ENCODE measurements at places on chromosomes 12 and 14.

DNA sequence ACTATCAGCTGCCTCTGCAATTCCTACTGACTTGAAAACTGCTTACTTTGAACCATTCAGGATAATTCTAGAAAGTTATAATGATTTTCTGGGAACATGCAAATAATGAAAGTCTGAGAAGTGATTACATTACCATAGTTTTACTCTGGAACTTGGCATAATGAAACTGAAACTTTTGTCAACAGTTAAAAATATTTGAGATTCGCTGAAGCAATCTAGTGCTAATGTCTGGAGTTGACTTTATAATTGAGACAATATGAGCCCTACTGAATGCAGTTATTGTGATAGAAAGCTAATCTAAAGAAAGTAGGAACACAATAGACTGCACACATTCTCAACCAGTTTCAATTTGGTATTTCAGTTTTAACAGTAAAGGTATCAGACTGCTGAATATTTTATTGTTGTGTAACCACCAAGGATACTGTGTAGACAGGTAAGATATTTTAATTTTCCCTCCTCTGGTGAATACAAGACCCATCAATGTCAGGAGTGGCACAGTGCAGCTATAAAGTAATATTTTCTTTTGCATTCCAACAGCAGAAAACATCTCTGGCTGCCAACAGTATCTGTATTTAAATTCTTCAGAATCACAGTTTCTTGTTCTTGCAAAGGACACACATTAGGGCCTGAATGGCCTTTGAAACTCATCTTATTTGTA is 483.5 kb downstream of the ATP23 start:
- DNase-seq, result no peak

DNA sequence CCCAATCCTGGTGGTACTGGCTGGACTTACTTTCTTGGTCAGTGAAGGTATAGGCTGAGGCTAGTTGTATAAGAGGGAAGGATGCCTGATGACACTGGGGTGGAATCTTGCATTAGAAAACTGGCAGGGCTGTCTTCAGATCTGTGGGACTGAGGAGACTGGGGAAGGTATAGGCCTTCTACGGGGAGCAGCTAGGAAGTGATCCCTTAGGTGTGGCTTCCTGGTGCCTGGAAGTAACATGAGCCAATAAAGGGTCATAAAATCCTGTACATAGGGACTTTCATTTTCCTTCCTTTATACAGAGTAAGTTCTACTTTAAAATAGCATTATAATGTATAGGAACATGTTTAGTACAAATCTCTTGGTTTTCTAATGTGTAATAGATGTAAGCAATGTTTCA is 716.8 kb downstream of the LRFN5 start:
- DNase-seq, result no peak

DNA sequence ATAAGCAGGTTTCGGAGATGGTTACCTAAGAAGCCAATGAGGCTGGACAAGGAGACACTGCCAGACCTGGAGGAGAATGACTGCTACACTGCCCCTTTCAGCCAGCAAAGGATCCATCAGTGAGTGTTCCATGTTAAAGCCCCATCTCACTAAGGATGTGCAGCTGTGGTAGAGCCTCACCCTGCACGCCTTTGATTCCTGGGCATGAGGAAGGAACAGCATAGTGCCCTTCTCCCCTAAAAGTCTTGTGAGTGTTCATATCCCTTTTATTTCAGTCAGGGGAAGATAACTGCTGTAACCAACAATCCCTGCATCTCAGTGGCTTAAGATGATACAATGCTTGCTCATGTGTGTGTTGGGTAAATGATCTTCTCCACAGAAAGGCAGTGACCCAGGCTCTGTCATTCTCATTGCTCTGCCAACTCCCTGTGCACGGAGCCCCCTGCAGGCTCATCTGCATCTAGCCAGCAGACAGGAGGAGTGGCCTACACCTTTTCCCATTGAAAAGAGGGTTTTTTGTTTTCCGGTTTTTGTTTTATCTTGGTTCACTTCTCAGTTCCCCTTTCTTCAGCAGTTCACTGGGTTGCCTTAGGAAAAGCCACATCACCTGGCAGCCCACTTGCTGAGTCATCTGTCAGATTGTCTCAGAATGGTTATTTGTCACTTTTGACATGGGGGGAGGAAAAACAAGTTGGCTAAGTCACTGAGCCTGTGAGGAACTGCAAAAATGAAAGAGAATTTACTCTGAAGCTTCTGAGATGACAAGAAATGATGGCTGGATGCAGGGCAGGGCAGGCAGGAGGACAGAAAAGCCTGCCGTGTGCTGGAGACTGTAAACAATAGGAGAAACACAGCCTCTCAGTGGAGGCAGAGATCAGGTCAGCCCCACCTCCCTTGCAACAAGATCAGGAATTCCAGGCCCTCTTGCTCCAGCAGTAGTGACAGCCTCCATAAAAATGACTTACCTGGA is 193.3 kb downstream of the ANO4 start:
- DNase-seq, result no peak

GRCh38 chr14:92970271-92970670 is 47.3 kb downstream of the CHGA start:
- no peak for DNase-seq

GRCh38 chr14:63091394-63091996 is 46.2 kb upstream of the KCNH5 start:
- DNase-seq, result no peak

- DNase-seq, result no peak
These were observed 170.3 kb downstream of the GRIN2B start for GRCh38 chr12:13811061-13811460.

DNA sequence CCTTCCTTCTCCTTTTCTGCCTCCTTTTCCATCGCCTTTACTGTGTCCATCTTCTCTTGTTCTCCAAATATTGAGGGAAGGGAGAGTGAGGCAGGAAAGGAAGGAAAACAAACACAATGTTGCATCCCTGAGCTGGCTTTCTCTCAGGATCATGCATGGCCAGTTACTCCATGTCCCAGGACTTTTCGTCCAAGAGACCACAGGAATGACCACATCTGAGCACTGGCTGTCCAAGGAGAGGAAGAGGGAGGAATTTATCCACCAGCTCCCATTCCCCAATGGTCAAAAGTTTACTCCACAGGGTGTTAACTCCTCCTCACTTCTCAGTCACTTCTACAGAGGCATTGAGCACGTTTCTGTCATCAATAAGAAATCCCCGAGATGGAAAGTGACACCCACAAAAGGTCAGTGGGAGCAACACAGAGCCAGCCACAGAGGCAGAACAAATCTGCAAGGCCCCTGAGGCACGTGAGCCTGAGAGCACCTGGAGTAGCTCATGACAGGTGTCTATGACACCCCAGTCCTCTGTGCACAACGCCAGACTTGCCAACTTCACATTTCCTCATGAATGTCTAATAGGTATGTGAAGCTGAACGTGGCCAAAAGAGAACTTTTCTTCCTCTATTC is 177.3 kb upstream of the NUDT4 start:
- DNase-seq, result no peak

GRCh38 chr12:12086973-12087692 is 16.4 kb downstream of the BCL2L14 start:
- no peak for DNase-seq

DNA sequence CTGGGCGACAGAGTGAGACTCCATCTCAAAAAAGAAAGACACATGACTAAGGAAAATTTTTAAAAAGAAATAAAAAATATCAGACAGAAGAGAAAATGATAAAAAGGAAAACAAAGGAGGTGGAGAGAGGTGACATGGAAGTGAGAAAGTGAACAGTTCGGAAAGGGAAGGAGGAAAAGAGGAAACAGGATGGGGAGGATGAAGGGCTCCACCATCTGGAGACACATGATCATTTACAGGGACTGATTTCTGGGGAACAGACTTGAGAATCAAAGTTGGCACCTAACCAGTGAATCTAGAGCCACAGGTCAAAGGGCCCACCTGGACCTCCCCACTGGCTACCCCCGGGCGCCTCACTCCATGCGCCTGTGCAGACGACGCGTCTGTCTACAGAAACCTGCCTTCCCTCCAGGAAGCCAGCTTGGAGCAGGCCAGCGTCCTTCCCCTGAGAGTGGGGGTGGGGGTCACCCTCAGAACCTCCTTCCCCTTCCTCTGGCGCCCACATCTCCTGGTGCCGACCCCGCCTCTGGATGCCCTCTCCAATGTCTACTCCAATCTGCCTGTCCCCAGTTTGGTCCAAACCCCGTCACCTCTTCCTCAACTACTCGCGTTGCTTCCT is 60.5 kb downstream of the AMN start:
- no peak for DNase-seq

DNA sequence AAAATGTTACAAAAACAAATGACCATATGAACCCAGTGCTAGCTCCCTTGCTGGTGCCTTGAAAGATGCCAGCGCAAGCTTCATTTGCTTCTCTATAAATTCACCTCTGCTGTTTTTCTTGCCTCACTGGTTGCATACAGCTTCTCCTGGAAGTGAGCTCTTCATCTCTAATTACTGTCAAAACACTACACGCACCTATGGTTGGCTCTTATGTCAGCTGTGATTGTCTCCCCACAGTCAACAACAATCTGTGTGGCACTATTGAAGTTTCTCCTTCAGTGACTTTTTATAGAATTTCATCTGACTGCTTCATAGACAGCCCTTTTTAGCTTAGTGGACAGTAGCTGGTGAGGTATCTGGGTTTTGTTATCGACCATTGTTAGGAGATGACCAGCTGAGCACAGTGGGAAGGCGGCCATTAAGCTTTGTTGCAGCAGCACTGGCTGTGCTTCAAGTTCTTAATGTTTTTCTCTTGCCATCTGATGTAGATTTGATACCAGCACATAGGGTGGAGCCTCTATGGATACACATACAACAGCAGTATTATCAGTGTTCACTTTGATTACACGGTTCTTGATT is 131.8 kb downstream of the KITLG start:
- no peak for DNase-seq

GRCh38 chr14:103716091-103716801 is 636 bp downstream of the ZFYVE21 start:
- no peak for DNase-seq

- no peak for DNase-seq
These were observed 69.6 kb upstream of the DDX11 start for GRCh38 chr12:31003861-31004640.

DNA sequence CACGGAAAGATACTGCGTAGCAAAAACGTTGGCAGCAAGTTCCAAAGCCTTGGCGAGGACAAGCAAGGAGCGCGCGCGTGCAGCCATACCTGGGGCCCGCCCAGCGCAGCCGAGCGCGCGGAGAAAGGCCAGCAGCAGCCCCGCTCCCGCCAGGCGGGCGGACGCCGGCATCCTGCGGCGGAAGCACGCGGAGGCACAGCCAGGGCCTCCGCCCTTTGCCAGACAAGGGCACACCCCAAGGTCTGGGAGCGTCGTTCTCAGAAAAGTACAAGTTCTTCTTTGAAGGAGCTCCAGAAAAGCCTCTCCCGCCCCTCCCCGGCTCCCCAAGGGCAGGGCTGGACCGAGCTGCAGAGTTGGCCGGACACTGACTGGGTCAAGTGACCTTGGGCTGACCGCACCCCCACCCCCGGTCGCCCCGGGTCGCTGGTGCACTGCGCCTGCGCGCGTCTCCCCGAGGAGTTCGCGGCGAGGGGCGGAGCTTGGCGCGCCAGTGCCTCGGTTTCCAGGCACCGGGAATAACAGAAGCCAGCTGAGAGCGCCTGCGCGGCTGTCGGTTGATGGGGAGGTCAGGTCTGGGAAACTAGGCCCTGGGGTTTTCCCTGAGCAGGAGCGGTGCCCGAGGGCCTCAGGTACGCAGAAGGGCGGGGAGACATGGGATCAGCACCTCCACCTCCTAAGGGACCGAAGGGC is at the start of gene ZC2HC1C:
ZC2HC1C (plus strand) TSS at position 521 of the 690 bp plus-strand sequence. CDS start 933 bp downstream, outside the sequence.
- DNase-seq, result peak; percentile 76

GRCh38 chr14:24911324-24912109 is 138.4 kb downstream of the STXBP6 start:
- DNase-seq, result no peak

GRCh38 chr14:88264116-88264515 is 59.0 kb downstream of the KCNK10 start:
- no peak for DNase-seq

DNA sequence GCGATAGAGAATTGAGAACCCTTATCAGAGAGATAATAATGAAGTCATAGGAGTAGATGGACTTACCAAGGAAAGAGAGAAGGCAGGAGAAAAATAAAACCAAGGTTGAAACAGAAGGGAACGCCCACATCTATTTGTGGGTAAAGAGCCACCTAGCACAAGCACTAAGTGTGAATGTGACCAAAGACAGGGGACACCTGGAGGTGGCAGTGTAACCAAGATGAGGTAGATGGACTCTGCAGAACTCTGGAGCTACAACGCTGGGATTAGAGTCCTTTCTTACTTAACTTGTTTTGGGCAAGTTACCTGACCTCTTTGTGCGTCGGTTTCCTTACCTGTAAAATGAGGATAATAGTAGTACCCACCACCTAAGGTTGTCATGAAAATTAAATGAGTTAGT is 101.9 kb downstream of the SLC5A8 start:
- no peak for DNase-seq

DNA sequence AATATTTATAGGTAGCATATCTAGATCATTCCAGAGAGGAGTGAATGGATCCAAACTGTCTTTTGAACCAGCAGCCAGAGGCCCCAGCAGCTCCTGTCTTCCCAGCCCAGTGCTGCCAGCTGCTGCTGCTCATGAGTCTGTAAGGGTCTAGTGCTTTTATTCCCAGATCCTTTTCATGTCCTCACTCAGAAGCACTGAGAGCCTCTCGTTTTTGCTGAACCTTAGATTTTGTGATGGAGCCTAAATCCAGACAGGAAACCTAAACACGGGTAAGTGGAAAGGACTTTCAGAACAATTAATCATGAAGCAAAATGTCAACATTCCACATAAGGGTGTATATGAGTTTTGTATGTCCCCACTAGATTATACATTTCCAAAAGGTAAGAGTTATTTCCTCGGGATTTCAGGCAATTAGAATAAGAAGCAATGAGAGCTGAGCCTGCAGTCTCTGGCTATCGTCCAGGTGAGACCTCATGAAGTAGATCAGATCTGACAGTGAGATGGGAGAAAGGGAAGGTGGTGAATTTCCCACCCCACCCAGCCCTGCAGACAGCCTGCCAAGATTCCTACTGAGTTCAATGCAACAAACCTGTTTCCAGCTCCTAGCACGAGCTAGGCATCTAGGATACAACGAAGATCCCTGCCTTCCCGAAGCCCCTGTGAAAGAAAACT is 84.4 kb downstream of the NINJ2 start:
- no peak for DNase-seq

GRCh38 chr14:51862176-51862796 is 1.9 kb downstream of the GNG2 start:
- no peak for DNase-seq

DNA sequence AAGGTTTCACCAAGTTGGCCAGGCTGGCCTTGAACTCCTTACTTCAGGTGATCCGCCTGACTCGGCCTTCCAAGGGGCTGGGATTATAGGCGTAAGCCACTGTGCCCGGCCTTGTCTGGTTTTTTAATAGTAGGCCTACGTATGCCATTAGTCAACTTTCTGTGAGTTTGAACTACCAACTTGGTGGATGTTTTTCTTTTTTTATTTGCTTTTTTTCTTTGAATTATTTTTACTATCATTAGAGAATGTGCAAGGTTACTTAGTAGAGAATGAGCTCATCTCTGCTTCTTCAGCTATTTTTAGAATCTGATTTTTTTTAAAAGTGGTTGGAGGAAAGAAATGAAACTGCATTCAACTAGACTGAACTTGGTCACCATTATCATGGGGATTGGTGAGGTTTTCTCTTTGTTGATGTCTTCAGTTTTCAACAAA is 51.4 kb downstream of the HMGA2 start:
- DNase-seq, result no peak

- no peak for DNase-seq
These were observed 87.8 kb upstream of the ATXN7L3B start for GRCh38 chr12:74449872-74450271.

All from stimulated activated CD4-positive, alpha-beta T cell treated with anti-CD3 and anti-CD28 coated beads, Interleukin-12 subunit alpha, Interleukin-12 subunit beta, amount 100 ng/mL, for 24 hours (primary cell).